Sigmoid colon (tissue), 7 donors: ENCODE measurements at places on chromosomes 16 and 17. TPM values are rescaled to one million over a fixed set of nuclear protein-coding genes. Genes with fewer than 3 reads are reported as not detected.

DNA sequence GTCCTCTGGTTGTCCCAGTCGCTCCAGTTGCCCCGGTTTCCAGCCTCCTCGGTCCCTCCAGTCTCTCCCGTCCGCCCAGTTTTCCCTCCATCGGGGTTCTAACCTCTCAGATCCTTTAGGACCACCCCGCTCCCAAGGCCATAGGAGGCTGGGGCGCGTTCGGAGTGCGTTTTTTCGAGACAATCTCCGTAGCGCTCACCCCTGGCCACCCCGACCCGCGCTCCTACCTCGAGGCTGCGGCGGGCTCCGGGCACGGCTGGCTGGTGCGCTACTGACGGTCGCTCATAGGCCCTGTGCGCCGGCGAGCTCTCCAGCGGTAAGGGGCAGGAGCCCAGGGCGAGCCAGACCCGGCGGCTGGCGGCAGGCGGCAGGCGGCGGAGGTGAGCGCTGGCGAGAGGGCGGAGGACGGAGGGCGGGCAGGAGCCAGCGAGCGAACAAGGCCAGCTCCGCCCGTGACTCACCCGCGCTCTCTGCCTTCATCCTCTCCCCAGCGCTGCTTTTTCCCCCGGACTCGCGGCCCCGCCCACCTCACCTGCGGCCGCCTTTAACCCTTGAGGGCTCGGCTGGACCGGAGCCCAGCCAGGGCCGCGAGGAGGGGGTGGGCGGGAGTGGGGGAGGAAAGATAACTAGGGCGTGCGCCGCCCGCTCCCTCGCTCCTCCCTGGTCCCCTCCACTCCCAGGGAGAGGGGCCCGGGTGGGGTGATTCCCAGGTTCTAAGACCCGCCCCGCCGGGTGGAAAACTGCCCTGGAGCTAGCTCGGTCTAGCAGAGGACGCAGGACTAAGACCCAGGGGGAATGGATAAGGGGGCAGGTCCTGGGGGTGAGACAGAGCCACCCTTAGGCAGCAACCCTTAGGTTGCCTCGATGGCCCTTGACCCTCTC lies at the start of gene SP6:
Gene SP6 (minus strand): TSS at position 472 of the 882 bp plus-strand sequence. CDS start 2,734 bp downstream, outside the sequence.
- no peak for DNase-seq

GRCh38 chr17:71260366-71260940 lies 860.4 kb upstream of the SOX9 start:
- DNase-seq = no peak

The GUCY2D gene
- total RNA-seq = not detected

The GLOD4 gene
- 28.8 TPM for total RNA-seq

The OR1F1 gene
- total RNA-seq = not detected

DNA sequence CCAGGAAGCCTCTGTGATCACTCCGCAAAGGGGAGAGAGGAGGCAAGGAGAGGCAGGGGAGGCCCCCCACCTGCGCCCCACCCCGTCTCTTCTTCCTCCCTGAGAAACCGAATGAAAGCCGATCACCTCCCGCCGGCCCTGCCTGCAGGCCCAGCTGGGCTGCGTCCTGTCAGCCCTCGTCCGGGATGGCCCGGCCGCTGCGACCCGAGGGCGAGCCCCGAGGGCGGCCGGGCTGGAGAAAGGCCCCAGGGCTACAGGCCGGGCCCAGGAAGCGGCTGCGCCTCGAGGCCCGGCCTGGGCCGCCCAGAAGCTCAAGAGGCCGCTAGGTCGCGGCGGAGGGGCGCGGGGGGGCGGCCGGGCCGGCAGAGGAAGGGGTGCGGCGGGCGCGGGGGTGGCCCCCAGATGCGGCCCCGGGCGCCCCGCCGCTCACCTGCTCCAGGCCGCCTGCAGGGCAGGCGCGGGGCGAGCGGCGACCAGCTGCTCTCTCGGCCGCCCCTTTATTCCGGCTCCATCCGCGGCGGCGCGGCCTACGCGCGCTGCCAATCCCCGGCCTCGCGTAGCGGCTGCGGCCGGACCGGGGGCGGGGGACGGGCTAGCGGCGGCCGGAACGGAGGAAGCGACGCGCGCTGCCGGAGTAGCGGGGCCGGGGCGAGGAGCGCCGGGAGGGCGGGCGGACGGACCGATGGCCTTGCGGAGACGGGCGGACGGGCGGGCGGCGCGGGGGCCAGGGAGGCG lies at the start of gene ZNF319:
Gene ZNF319 (minus strand): TSS at position 702 of the 735 bp plus-strand sequence. CDS start 2,407 bp downstream, outside the sequence.
- DNase-seq = no peak

DNA sequence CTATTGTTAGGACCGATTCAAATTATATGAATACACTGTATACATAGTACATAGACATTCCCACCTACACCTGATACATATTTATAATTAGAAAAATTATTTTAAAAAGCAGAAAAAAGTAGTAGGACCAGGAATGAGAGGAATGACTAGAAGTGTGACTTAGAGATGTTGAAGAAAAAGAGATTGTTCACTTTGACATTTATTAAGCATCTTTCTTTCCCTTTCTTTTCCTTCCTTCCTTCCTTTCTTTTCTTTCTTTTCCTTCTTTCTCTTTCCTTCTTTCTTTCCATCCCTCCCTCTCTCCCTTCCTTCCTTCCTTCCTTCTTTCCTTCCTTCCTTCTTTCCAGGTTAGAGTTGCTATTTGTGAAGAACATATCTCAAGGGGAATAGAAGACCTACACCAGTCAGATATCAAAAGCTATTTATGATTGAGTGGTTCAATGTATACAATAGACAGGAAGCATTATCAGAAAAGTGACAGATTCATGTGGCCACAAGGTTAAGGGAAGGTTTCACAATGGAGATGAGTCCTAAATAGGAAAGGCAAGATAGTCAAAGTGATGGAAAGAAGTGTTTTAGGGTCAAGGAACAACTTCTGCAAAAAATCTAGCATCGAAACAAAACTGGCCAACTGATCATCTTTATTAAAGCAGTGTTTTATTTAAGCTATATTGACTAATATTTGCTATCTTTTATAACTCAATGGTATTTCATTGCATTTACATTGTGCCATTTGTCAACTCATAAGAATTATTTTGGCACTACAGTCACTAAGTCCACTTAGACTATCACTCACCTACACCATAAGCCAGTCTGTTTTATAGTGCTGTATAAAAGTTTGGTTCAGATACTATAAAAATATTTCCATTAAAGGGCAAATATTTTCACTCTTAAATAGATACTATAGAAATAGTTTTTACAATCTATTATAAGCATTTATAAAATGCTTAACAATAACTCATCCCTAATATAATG lies 54.1 kb upstream of the NACA2 start:
- DNase-seq = no peak

DNA sequence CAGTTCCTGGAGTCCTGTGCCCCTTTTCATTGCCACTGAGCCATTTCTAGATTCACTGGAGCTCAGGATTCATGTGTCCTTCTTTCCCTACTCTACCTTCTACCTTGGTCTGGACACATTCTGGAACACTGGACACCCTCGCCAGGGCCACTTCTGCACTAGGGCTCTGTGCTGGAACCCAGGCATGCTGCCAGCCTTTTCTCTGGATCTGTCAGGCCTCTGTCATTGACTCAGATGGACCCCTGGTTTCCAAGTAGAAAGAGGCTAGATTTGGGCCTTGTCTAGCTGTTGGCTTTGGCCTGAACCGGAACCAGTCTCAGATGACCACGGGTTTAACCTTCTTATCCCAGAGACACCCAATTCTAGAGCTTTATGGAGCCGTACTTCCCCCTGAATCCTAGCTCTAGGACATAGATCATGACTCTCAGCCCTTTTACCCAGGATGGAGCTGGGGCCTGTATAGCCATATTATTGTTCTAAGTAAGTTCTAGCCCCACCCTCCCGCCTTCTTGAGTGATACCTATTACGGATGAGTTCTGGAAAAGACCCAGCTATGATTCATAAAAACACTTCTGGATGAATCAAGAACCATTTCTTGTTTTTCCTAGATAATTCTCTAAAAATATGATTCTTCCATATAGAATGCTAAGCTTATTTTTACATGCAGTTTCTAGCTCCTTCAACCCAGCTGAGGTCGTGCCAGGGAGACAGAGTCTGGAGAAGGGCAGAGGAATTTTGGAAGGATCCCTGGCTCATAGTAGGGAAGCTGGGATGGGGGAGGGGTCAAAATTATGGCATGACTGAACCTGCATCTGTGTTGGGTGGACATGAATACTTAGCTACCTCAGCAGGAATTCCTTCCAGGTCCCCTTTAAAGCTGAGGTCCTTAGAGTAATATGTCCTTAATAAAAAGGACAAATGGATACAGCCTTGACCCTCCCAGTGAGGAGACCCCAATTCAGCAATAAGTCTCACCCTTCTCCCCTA lies 1.1 kb upstream of the CHRNB1 start:
- DNase-seq = no peak

GRCh38 chr17:4811471-4811870 lies 4.5 kb downstream of the PLD2 start:
- no peak for DNase-seq

GRCh38 chr16:88943131-88943664 lies 33.8 kb downstream of the CBFA2T3 start:
- DNase-seq = no peak

The FNDC8 gene
- not detected for total RNA-seq
